ENCODE measurements at places on chromosomes 3 and 15.

GRCh38 chr3:58383476-58383875 is 50.2 kb downstream of the PDHB start:
- no peak for DNase-seq

GRCh38 chr15:62469874-62470688 is 305.0 kb upstream of the C2CD4B start:
- DNase-seq, result no peak

DNA sequence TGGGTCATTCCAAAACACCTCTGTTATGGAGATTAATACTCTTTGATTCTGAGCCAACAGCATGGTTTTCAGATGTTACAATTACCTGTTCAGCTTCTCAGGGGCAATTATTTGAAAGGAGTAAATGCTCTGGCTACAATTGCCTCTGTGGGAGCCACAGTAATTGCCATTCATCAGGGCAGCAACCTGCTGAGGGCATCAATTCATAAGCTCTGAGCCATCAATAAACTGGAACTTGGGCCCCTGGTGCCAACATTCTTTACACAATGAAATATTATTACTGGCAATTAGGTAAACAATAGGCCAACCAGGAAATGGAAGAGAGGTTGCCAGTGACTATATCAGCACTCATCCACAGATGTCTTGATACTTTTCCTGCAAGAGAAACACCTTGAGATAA is 660.8 kb downstream of the MECOM start:
- DNase-seq, result no peak

DNA sequence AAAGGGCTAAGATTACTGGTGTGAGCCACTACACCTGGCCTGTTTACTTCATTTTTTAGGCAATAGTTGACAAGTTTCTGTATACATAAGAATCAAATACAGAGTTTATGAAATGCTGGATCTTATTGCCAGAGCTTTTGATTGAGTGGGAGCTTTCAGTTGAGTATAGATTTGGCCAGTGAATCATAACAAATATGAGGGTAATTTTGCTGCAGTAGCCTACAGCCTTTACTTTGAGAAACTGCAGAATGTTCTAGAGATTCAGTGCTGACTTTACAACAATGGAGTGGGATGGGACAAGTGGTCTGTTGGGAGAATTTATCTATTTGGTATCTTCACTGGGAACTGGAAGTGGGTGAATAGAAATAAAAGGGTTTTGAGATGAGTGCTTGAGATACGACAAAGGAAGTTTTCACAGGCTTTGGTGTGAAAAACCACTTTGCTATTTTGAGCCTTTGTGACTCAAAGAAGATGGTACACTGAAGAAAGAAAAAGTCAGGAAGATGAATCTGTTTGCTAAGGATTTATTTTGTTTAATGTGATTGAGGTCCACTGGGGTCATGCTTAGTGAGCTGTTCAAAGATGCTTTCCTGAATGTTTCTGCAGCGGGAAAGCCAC is 227.8 kb downstream of the UBE2E2 start:
- no peak for DNase-seq

DNA sequence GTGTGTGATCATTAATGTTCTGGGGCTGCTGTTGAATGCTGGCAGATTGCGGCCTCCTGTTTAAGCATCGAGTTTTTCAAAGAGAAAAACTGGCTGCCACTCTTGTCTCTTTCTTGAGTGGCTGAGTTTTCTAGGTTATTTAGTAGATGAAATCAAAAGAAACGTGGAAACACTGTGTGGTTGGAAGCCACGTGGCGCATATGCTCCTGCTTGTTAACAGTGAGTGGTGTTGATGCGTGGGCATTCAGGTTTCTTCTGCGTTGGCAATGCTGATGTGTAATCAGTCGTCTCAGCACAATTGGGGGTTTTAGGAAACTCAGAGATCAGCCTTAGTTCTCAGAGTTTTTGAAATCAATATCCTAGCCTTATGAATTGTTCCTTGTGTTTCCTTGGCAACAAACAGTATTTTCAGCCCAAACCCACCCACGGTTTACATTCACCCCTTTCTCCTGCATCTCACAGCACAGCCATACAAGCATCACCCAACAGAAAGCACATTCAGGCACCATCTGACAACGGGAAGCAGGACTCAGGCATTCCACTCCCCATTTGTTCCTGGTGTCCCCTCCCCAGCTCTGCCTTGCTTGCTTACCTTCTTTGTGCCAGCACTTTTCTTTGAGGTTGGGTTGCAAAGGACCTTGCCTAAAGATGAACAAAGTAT is 74.7 kb downstream of the SEC22A start:
- DNase-seq, result no peak
